DMS79 (cell line): ENCODE measurements at places on chromosomes 12 and 14.
A peak's percentile ranks its signal among the peaks of the same experiment; 100 is the strongest.

- no peak for DNase-seq
Observed at GRCh38 chr14:95961481-95961880, 77.7 kb upstream of the C14orf132 start.

DNA sequence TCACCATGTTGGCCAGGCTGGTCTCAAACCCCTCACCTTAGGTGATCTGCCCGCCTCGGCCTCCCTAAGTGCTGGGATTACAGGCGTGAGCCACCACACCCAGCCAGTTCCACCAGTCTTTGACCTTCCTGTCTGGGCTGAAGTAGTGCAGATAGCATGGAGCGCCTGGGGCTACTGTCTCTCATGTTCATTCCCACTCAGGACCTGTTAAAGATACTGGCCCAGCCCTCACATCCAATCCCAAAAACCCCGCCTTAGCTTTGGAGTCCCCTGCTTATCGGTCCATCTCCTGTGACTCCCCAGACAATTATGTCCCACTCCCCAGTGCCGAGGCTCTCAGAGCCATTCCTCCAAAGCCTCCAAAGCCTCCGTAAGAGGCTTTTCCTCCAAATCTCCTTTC lies 12.0 kb upstream of the CELA1 start:
- DNase-seq: no peak

GRCh38 chr12:66678338-66679275 lies at the start of gene GRIP1:
TSS of gene GRIP1 (minus strand) at chr12:66679076. CDS start at chr12:66678904, 172 bp downstream.
- DNase-seq: no peak

DNA sequence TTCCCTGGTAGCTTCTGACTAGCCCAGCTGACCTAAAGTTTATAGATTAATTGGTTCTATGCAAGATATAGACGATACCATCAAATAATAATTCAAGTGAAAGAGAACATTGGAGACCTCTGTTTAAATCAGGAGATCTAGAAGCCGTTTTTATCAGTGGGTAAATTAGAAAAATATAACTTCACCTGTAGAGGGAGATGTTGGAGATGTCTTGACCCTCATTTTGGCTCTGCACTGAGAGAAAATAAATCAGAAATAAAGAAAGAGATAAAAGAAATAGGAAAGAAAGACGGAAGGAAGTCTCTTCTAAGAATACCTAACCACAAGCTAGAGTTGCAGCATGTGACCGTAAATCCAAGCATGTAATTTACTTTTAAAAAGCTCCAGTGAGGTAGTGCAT lies 684.5 kb downstream of the C12orf50 start:
- no peak for DNase-seq

DNA sequence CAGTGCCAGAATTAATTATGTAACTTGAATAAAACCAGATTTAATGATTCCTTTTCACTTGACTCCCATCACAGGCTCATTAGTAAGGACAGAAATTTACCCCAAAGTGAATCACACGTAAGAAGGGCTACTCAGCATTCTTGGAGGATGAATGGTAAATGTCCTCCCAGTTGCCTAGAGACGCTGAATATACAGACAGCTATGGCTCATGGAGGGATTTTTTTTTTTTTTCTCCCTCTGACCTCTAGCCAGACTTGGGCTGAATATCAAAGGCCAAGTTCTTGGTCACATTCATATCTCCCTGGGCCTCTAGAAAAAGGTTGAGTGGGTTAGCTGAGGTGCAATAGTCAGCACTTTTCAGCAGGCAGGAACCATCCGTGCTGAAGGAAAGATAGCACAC lies 77.5 kb downstream of the PHLDA1 start:
- no peak for DNase-seq

- DNase-seq: no peak
Observed at GRCh38 chr14:86942936-86943335, 1050.0 kb downstream of the GALC start.

- no peak for DNase-seq
Observed at GRCh38 chr12:125193376-125194152, 128.3 kb downstream of the AACS start.

DNA sequence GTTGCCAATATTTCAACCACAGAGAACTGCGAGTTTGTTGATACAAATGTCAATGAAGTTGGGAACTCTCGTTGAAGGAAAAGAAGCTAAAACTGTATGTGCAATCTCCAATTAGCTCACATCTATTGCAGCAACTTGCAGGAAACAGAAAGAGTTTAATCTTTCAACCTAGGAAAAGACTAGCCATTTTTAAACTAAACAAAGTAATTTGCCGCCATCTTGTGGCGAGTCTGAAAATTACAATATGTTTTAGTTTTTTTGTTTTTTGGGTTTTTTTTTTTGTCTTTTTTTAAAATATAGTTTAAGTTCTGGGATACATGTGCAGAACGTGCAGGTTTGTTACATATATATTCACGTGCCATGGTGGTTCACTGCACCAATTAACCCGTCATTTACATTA lies 131.2 kb upstream of the FOXG1 start:
- peak; percentile 21 for DNase-seq

- no peak for DNase-seq
Observed at GRCh38 chr12:4037747-4038312, 164.6 kb upstream of the PARP11 start.

- DNase-seq: no peak
Observed at GRCh38 chr14:67192366-67192765, 3.1 kb downstream of the GARIN2 start.

- no peak for DNase-seq
Observed at GRCh38 chr14:100066962-100067361, 1.7 kb downstream of the EVL start.

GRCh38 chr12:43162138-43162537 lies 389.9 kb downstream of the ADAMTS20 start:
- DNase-seq: no peak

DNA sequence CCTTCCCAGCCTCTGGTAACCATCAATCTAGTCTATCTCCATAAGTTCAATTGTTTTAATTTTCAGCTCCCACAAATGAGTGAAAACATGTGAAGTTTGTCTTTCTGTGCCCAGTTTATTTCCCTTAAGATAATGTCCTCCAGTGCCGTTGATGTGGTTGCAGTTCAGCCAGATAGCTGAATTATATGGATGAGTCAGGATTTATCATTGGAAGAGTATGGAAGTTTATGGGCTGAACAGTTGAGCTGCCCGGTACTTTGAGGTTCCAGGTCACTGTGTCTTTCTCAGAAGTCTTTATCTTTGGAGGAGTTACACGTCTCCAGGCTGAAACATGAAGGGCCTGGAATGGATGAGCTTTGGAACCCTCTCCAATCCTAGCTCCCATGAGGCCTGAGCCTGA lies 120.1 kb downstream of the ASCL4 start:
- no peak for DNase-seq

- no peak for DNase-seq
Observed at GRCh38 chr12:132583736-132584135, 26.6 kb downstream of the LRCOL1 start.

- DNase-seq: no peak
Observed at GRCh38 chr14:38073641-38074040, 134.1 kb upstream of the SSTR1 start.

DNA sequence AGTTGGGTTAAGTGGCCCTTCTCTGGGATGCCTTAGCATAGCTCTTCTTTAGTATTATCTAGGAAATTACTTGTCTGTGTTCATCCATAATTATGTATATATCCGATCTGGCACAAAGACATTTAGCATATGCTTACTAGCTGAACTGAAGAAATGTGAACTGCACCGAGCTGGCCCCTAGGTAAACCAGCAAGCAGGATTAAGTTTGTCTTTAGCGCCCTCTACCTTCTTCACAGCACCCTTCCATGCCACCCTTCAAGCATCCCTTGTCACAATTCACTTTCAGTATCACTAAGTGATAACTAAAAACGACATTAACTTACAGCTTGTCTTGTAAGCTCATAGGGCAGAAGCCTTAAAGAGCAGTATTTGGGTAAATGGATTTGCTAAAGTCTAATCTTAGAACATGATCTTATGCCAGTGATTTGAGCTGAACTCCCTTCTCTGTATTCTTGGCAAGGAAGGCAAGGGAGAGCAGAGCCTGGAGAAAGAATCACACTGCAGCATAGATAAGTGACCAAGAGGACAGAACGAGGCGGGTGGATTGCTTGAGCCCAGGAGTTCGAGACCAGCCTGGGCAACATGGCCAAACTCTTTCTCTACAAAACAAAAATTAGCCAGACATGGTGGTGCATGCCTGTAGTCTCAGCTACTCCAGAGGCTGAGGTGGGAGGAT lies 2.6 kb upstream of the HAL start:
- peak; percentile 12 for DNase-seq

DNA sequence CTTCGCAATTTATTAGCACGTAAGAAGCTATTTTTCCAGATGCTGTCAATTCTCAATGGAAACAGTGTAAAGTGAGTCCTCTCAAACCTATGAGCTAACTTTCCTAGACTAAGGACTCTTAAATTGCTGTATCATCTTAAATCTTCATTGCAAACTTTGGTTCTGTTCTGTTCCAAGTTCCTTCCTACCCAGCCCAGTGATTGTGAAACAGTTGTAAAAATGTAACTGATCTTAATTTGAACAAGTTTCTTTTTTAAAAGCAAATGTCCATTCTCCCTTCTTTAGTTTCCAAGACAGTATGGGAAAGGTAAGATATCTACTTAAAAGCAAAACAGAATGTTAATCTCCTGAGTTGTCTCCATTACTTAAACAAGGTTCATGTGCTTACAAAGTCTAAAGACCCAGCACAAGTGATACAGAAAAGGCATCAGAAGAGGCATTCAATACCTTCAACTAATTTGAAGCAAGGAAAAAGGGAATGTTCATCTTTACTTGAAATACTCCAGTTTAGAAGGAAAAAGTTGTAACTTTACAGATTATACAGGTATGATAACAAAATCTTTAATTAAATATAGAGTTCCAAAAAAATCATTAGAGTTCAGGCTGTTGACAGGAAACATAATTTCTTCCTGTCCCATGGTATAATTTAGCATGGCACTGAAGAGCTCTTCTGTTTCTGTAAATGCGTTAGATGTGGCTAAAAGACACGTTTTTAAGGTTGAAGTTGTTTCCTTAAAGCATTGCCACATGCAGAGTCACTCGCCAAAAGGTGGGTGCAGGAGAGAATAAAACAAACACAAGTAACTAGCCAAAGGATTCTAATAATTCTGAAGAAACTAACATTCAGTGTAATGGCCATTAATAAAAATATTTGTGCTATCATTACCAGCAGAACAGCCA lies 101.5 kb upstream of the USP15 start:
- DNase-seq: no peak

GRCh38 chr12:54045401-54045800 lies 8.2 kb upstream of the HOXC4 start:
- DNase-seq: no peak

DNA sequence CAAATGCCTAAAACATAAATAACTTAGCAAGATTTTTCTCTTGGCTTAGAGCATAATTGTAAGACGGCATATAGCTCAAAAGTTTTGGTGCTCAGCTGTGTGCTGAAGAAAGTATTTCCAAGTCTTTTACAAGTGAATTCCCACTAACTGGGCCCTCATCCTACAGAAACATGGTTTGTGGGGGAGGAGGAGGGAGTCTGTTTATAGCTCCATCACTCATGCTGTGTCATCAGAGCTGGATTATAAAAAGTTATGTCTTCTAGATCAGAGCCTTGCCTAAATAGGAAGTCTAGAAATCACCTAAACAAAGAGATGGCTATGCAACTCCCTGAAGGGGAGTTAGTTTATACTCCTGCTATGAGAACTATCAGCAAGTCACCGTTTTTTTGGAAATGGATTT lies 65.9 kb upstream of the OTOGL start:
- DNase-seq: no peak

GRCh38 chr14:28515571-28515970 lies 251.0 kb upstream of the FOXG1 start:
- DNase-seq: no peak

DNA sequence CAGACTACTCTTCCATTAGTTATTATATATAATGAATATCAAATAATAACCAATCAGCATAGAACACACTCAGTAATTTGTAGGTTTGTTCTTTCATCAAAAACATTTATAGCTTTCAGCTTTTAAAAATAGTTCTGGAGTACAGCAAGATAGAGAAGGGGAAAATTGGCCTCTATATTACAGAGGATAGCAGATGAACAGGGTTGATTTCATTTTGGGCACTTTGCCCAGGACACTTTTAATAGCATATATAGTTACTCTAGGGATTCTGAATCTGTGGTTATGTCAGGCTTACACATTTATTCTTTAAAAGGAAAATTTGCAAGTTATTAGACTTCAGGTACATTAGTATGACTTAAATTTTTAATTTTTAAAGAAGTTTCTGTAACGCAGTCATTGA lies 52.6 kb downstream of the IFT81 start:
- peak; percentile 1 for DNase-seq

- no peak for DNase-seq
Observed at GRCh38 chr14:71430678-71431376, 501.4 kb upstream of the RGS6 start.

DNA sequence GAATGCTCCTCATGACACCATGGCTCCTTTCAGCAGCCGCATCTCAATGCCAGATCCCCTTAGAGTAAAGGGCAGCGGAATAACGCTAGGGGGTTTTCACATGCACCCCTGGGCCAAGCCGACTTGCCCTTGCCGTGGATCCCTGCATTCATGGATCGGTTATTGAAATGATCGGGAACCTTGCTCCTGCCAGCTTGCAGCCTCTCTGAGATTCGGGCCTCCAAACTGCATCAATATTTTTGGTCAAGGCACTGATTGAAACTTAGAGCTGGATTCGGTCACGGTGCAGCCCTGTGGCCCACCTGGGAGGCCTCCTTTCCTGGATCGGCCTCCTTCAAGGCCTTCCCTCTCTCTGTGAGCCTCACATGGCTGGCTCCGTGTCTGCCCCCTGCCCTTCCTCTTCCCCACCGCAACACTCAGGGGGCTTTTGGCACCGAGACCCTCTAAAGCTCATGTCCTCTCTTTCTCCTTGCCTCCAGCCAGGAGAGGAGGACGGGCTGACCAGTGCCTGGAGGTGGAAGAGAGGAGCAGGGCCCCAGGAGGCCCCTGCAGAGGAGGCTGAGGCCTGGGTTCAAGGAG lies 1.8 kb downstream of the PTPN6 start:
- no peak for DNase-seq

- DNase-seq: no peak
Observed at GRCh38 chr12:4626543-4626942, 22.3 kb downstream of the AKAP3 start.

GRCh38 chr14:102450206-102451063 lies 59.1 kb downstream of the ANKRD9 start:
- DNase-seq: no peak

DNA sequence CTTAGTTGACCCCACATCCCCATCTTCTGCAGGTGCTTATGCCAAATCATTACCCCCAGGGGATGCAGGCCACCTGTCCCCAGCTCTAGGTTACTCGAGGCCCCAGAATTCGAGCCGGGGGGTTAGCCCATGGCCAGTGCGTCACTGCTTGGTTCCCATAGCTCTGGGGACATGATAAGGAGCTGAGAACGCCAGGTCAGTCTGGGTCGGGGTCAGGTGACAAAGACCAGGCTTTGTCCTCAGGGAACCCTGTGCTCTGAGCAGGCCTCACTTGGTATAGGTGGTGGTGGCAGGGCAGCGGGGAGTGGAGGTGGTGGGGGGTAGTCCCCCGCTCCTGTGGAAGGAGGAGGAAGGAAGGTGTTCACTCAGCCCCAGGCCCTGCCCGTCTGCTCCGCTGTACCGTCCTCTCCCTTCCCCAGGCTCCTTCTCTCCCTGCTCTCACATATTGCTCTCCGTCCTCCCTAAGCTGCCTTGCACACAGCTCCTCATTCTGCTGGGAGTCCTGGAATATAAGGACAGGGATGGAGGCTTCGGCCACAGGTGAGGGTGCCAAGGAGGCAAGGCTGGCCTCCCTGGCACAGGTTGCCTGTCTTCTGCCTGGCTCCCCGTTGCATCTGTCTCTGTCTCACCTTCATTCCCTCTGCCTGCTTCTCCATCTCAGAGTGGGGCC lies 2.0 kb upstream of the MYH6 start:
- DNase-seq: no peak
